ENCODE measurements at places on chromosomes 6 and 20. TPM values are rescaled to one million over a fixed set of nuclear protein-coding genes. Genes with fewer than 3 reads are reported as not detected.

GRCh38 chr6:144845186-144845585, 560.1 kb downstream of the UTRN start:
- DNase-seq = peak; percentile 31

GRCh38 chr6:28005975-28006374, 48.9 kb downstream of the OR2B6 start:
- DNase-seq = no peak

- no peak for DNase-seq
These were observed 236.9 kb downstream of the CD109 start for GRCh38 chr6:73932866-73933265.

- DNase-seq = peak; percentile 17
These were observed 183.3 kb downstream of the FOXC1 start for GRCh38 chr6:1792989-1793388.

- no peak for DNase-seq
These were observed 250.0 kb downstream of the UST start for GRCh38 chr6:148996815-148997214.

- peak; percentile 48 for DNase-seq
These were observed 1.9 kb downstream of the SNX5 start for GRCh38 chr20:17966432-17967310.

DNA sequence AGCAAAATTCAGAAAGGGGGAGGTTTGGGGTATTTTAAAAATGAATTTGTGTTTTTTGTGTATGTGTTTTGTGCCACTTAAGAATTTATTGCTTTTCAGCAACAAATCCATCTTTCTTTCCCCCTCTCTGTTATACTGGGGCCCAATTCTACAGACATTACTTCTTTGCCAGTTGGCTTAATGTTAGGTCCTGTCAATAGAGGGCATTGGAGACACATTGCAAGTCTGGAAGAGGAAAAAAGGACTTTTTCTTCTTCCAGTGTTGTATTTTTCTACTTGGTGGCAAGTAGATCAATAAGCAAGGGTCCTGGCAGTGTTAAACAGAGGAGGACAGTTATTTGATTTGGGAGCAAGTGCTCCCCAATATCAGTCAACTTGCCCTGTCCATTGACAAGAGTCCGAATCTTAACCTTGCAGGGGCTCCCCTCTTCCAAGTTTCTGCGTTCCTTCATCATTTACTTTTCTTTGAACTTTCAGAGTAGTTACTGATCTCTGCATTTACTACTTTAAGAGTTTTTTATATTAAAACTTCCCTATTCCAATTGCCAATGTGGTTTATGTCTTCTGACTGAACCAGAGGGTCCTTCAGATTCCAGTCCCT, 23.4 kb downstream of the SCML4 start:
- no peak for DNase-seq

DNA sequence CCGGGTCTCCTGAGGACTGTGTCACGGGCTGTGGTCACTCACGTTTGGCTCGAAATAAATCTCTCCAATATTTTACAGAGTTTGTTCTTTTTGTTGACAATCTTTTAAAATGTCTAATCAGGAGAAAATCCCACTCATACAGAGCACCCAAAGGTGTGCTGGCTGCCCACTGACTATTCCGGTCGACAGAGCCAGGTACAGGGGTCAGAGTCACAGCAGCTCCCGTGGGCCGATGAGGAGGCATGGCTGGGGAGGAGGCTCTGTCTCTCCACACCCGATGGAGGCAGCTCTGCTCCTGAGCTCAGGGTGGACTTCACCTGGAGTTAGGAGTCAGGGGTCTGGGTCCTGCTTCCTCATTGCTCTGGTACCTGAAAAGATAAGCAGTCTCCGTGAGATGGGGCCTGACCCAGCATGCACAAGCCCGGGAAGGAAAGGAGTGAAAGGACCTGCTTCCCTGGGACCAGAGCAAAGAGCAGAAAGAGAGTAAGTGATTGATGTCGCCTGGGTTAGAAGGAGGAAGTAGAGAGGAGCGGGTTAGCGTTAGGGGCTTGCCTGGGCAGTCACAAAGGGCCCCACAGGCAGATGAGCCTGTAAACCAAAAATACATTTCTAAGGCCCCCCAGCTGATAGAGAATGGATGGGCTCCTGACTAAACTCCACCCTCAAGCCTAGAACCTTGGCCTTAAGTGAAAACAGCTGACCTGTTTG, 53.5 kb upstream of the UNC93A start:
- no peak for DNase-seq

- no peak for DNase-seq
These were observed 49.4 kb downstream of the SEL1L2 start for GRCh38 chr20:13941031-13941430.

DNA sequence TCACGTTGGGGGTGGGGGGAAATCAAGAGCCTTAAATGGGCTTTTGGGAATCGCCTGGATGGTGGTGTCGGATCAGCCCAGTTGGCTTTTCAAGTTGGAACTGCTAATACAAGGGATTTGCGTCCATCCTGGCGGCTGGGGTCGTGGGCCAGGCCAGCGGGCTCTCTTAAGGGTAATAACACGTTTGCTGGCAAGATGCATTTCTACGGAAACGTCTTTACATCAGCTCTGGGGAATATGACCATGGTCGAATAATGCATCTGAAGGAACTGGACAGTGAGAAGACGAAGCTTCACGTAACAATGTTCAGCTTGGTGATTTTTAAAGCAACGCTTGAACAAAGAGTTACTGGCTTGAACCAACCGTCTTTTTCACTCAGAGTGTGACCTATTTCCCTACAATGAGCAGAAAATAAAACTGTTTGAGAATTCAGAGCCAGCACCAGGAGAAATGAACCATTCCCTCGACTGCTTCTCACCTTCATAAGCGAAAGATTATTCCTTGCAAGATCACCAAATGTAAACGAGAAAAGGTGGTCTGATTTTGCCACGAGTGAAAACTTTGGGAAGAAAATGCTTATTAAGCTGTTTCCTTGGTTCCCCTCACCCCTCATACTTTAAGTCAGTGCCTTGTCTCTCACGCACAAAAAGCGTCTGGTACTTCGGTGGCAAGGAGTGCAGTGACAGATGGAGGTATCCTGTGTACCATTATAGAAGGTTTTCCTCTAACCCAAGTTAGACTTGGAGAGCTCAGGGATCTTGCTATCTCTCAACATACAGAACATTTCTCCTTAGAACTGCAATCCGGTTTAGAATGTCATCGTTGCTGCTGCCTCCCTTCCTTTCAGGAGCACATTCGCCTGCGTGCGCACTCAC, 1.4 kb upstream of the MARCKS start:
- peak; percentile 66 for DNase-seq

DNA sequence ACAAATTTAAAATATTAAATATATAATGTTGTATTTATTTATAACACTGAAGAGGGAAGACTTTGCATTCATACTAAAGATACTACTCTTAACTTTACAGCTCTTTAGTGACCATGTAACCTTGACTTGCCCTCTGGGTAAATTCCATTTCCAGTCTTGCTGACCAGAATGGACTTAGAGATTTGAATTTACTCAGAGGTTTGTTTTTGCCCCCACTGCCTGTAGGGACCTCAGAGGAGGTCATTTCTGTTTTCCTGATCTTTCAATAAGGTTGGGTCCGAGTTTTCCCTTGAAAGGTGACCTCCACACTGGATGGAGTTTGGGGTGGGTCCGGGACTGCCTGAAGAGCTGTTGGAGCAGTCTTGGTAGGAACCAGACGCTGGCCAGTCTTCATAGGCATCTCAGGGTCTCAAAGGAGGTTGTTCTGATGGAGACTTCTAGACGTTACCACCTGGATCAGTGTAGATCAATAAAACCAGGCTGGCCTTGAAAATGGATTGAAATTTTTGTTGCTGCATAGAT, 26.0 kb downstream of the DCBLD1 start:
- no peak for DNase-seq

DNA sequence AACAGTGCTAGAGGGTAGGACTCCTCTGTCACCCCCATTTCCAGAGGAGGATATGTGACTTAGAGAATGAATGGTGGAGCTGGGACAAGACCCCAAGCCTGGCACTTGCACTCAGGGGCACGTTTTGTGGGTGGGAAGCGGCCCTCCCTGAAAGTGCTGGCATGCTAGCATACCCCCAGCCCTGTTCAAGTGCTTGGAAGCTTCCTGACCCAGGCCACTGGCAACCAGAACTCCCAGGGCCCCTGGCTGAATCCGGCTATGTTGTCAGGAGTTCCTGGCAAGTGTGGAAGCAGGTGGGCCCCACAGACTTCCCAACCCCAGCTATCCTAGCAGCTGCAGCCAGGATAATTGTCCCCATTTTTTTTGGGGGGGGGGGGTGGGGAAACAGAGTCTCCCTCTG, 35.6 kb upstream of the TGM2 start:
- no peak for DNase-seq

DNA sequence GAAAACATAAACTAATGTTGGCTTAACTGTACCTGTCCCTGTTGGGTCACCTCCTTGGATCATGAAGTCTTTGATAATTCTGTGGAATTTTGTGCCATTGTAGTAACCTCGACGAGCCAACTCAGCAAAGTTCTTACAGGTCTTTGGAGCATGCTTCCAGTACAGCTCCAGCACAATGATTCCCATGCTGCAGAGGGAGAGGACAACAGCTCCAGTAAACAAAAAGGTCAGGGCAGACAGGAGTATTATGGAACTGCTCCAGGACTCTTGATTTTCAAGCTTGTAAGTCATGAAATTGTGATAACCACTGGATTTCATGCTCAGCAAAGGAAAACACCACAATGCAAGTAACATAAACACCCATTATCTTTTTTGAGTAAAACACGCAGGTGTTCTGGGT, 2.9 kb downstream of the PPIL1 start:
- no peak for DNase-seq

- no peak for DNase-seq
These were observed 156.9 kb upstream of the ZFP64 start for GRCh38 chr20:52348434-52348833.

DNA sequence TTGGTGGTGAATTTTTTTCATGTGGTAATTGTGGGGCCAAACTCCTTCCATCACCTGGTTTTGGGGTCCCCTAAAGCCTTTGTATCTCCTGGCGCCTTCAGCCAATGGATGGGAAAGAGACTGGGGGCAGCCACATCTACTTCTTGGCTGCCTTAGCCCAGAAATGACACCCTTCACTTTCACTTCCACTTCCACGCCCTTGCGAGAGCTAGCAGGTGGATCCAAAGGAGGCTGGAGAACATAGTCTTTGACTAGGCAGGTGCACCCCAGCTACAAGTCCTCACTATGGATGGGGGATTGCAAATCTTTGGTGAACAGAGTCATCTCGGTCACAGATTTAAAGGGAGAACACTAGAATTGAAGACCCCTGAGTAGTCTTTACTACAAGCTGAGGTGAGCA, 70.8 kb downstream of the NDUFAF5 start:
- DNase-seq = no peak

- no peak for DNase-seq
These were observed 11.6 kb downstream of the LAMA5 start for GRCh38 chr20:62355516-62355877.

GRCh38 chr20:19603376-19603750, 154.7 kb upstream of the RIN2 start:
- DNase-seq = no peak

DNA sequence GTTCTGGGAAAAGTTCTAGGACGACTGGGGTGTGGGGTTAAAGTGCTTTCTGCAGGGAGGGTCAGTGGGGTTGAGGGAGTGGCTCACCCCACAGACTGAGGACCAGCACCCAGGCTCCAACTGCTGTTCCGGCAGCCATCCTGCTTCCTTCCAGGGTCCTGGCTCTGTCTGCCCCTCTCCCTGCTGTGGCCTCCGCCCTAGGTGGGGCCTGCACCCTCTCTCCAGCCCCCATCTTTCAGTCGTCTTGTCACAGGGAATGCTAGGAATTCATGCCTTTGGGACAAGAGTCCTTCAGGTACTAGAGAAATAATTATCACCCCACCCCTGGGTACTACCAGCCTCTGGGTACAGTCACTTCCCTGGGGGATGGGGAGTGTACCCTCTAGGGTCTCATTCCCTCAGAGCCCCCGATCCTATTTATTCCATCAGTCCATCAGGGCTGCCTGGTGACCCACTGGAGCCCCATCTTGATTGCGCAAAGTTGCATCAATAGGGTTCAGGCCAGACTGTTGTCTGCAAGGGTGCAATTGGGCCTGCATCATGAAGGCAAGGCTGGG, at the start of gene AGER:
Gene AGER, minus strand, starts transcription at position 170 of the 557 bp plus-strand sequence. Its CDS starts 31 bp downstream, at position 139.
- no peak for DNase-seq

DNA sequence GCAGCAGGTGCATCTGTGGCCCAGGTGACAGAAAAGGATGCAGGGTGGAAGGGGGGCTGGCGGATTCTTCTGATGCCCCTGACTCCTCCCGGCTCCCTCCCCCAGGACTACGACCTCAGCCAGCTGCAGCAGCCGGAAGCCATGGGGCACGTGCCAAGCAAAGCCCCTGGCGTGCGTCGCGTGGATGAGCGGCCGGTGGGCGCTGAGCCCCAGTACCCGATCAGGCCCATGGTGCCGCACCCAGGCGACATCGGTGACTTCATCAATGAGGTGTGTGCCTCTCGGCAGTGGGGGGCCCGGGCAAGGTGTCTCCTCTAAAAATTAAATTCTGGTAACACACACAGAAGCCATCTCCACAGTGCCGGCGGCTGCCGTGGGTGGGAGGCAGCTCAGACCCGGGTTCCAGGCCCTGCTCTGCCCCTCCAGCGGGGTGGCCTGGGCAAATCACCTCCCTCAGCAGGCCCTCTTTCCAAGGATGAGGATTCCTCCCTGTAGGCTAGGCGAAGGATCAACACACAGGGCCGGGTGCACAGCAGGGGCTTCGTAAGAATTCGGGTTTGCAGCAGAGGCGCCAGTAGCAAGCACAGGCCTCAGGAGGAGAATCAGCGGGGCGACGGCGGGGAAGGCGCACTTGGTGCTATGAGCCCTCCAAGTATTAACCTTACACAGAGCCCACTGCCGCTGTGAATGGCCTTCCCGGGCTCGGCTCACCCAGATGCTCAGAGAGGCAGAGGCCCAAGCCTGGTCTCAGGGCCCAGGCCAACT, 131.5 kb downstream of the TAF4 start:
- no peak for DNase-seq

DNA sequence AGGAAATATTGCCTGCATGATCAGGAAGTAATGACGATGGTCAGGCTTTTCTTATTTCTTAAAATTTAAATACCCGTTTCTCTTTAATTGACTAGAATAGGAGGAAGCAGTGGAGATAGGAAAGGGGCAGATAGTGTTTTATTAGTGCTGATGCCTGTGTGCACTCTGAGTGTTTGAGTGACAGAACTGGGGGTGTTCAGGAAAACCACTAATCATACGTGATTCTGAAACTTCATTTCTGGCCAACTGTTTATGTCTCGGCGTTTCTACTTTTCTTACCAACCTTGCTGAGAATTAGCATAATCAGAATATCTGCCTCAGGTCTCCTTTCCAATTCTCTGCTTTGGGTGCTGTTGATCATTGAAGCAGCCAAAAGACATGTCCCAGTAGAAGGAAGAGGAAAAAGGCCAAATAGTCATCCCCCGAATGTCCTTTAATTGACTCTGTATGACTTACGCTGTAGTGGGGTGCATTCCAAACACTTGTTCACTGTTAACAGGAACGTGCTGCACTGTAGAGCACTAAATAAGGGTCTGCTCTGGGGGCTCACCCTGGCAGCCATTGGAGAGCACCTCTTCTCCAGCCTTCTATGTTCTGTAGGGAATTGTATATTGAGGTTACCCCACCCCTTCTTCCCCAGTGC, 152.9 kb downstream of the JARID2 start:
- DNase-seq = no peak

GRCh38 chr6:150312395-150312794, 56.4 kb upstream of the IYD start:
- DNase-seq = no peak

Gene CLDN20
- total RNA-seq = not detected

Gene FAM83D
- 21.3 TPM for total RNA-seq

Gene OTOR
- not detected for total RNA-seq

Gene PPP1R16B
- under 0.01 TPM for total RNA-seq

Gene BHLHE23
- total RNA-seq = not detected

Gene TGM3
- total RNA-seq = not detected

Gene TMEM200A
- total RNA-seq = 44.2 TPM

Gene MAFB
- 7.7 TPM for total RNA-seq

Gene MRS2
- total RNA-seq = 12.6 TPM

Gene KCNQ2
- not detected for total RNA-seq

Gene BTN1A1
- total RNA-seq = not detected

Data from fibroblast of lung (primary cell).